ENCODE measurements at places on chromosomes 3 and 15. TPM values are rescaled to one million over a fixed set of nuclear protein-coding genes. Genes with fewer than 3 reads are reported as not detected.

ZDHHC19 gene
- not detected for total RNA-seq

CCR3 gene
- total RNA-seq: not detected

DNA sequence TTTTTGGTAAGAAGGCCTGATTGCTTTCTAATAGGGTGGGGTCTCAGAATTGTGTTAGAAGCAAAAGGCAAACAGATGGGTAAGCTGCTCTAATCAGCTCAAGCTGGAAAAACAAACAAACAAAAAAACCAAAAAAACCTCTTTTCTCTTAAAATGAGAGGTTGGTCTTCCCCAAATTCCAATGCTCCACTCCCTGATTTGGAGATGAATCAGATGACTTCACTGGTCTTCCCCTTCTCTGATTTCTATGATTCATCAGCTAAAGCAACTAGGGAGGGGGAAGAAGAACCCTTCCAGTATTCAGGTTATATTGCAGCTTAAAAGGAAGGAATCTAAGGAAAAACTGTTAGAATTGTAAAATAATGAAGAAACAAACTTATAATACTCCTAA lies 9.6 kb upstream of the ANXA2 start:
- peak; percentile 76 for DNase-seq

GRCh38 chr3:57173687-57174086 lies 8.5 kb upstream of the IL17RD start:
- DNase-seq: no peak

- DNase-seq: peak; percentile 58
Measured at GRCh38 chr15:83559310-83559966, 94.5 kb upstream of the ADAMTSL3 start.

DNA sequence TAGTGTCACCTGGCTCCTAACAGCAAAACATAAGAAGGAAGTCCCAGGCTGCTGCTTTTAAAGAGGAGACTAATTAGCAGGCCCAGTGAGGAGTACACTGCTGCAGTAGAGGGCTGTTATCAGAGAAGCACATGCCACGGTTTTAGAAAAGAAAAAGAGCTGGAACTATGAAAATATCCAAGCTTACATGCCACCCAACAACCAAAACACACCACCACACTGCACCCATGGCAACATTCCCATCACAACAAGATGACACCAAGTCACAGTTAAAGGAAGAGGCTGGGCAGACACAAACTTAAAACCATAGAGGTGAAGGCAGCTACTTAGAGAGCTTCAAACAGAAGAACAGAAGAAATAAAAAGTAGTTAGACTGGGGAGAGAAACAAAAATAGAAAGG lies 37.0 kb downstream of the NPTN start:
- DNase-seq: no peak

DNA sequence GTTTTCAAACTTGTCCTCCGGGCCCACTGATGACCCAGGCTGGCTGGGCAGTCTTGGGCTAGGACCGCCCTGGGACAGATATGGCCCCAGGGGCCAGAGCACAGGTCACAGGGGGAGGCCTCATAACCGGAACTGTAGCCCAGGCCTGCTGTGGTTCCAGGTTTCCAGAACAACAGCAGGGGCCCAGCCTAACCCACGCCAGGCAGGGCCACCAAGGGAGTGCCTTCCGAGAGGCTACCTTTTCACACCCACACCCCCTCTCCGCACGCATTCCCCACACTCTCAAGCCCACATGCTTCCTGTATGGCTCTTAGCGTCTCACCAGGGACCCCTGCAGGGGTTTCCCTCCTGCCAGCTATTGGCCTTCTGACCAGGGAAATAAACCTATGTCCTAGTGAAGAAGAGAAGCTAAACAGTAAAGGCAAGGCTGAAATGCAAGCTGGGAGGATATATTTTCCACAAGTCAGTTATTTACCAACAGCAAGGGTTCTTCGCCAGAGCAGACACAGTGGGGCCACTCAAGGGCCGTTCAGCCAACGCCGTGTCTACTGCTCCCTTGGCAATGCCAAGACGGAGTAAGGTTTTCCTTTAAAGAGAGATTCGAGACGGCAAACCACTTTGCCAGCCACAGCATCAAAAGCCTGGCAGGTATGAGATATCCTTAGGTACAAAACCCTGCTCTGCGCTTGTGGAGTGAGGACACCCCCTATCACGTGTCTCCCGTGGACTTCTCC lies 135.1 kb downstream of the ATP10A start:
- DNase-seq: no peak

Data from renal cortical epithelial cell (primary cell).